ENCODE measurements at places on chromosomes 11 and 22.

GRCh38 chr11:130381317-130381716 is 47.1 kb downstream of the ADAMTS8 start:
- no peak for DNase-seq

DNA sequence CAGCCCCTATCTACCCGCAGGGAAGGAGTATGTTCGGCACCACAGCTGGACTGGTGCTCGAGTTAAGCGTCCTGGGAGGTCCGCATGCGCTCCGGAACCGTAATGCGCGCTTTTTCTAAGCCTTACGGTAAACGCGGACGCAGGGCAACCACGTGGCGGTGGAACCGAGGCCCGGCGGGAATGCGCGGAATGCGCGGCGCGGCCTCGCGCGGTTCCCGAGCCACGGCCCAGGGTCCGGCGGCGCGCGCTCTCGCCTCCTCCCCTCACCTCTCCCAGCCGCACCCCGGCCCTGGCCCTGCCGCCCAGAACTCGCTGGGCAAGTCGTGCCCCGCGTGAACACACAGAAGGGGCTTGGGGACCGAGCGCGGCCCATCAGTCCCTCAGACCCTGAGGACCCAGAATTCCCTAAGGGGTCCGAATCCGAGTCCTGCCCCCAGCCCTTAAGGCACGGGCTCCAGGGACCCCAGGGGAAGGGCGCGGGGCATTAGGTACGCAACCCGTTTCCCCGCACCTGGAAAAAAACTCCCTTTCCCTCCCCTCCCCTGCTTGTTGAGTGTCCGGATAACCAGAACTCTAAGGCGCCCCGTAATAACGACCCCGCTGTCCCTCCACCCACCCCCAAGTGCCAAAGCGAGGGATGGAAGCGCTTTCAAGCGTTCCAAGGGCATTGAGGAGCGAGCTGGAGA is 4.3 kb upstream of the CCND1 start:
- peak; percentile 18 for DNase-seq

GRCh38 chr22:25146906-25147641 is 52.6 kb upstream of the CRYBB3 start:
- DNase-seq = no peak

GRCh38 chr11:40445391-40445790 is 1014.1 kb downstream of the LRRC4C start:
- no peak for DNase-seq
